ENCODE measurements at places on chromosomes 13 and 19.

DNA sequence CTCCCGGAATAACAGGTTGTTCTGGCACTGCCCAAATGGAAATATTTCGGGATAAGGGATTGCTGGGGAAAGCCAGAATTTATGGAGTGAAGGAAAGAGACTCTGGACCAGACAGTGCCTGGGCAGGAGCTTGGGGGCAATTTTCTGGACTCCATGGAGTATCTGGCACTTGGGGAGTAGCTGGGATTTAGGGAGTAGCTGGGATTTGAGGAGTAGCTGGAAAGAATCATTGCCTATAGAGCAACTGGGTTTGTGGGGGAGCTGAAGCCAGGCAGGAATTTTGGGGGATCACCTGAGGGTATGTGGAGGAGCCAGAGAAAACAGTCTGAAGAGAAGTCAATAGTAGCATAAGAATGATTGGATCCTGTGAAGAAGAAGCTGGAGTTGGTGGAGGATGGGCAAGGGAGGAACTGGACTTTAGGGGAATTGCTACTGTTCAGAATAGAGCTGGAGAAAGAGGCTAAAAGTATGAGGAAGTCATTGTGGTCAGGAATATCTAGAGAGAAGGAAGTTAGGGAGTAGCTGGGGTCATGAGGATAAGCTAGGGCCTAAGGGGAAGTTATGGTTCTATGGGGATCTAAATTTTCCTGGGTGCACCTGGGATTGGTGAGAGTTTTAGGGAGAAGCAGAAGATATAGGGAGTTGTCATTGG is 14.8 kb downstream of the FSD1 start:
- no peak for DNase-seq

- DNase-seq = no peak
These were observed 10.8 kb downstream of the SLC35E1 start for GRCh38 chr19:16561382-16561781.

DNA sequence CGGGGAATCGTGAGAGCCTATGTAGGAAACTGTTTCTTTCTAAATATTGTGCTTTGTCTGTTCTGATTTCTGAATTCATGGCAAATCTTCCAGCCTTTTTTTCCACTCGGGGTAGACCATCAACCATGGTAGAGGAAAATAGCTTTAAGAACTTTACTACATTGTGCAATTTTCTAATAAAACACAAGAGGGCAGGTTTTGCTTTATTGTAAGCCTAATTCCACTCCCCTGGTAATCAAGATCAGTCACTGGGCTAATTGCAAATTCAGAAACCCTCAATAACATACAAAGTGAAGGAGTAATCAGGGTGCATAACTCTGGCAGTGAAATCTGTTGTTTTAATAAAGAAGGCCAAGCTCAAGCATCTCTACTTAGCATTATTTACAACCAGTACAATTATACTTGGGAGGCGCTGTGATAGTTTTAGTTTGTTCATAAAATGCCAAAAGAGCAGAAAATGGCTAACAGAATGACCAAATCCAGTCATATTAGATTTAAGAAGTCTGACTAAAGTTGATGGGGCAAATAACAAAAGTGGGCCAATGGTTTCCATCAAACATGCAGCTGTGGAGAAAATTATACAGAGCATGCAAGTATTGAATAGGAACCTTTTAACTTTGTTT is 43.8 kb downstream of the DCT start:
- DNase-seq = no peak

- DNase-seq = no peak
These were observed 11.3 kb downstream of the YJU2 start for GRCh38 chr19:4258181-4258580.

- DNase-seq = no peak
These were observed 39.3 kb downstream of the MBNL2 start for GRCh38 chr13:97261254-97262005.

GRCh38 chr19:41707502-41707812 is 969 bp upstream of the CEACAM5 start:
- no peak for DNase-seq

DNA sequence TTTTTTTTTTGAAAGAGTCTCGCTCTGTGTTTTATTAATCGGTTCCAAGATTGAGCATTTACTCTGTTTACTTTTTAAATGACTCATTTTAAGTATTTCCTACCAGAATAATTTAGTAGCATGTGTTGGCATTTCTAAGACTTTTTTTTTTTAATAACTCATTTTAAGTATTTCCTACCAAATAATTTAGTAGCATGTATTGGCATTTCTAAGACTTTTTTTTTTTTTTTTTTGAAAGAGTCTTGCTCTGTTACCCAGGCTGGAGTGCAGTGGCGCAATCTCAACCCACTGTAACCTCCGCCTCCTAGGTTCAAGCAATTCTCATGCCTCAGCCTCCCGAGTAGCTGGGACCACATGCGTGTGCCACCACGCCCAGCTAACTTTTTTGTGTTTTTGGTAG is 13.1 kb downstream of the SETDB2 start:
- DNase-seq = no peak

GRCh38 chr19:13969897-13970296 is 17.6 kb downstream of the DCAF15 start:
- DNase-seq = no peak

DNA sequence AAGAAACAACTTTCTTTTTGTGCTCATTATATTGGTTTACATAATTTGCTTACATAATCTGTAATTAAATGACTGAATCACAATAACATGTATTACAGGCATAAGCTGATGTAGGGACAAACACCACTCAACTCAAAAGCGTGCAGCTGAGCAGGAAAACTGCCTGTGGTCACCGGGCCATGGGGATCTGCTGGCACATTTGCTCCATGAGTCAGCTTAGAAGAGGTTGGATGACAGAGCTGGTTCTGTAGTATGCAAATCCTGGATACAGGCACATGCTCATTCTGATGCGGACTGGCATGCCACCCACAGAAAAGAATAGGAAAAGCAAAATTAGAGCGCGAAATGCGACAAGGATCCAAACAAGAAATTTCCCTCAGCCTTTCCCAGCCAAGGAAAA is 128.6 kb downstream of the USP12 start:
- DNase-seq = no peak
